AG08395 (cell line): ENCODE measurements at places on chromosomes 5 and 9.

DNA sequence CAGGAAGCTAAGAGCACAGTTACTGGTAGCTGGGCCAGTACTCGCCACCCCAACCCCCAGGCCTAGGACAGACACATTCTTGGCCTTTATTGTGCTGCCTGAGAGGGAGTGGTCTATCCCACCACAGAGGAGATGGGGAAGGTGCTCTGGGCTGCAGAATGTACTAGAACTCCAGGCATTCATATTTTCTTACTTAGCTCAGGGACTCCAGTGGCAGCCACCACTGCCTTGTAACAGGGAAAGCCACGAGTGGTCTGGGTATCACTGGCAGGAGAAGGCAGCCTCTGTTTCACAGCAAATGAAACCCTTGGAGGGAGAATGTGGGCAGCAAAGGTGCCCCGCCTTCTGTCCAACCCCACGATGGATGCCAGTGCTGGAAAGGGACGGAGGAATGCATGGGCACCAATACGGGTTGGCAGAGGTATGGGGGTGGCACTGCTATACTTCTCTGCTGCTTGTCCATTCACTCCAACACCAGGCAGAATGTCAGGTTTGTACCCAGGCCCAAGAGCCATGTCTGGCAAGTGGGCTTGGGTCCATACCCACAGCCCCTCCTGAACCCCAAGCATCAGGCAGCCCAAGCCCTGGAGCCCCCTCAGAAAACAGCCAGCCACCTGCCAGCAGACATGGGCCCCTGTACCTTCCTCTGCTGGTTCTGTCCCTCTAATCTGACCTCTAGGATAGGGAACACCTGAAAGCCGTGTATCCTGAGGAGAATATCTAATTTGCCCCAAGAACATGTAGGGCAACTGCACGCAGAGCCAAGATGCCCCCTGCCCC, 4.6 kb downstream of the SEPTIN8 start:
- no peak for DNase-seq

DNA sequence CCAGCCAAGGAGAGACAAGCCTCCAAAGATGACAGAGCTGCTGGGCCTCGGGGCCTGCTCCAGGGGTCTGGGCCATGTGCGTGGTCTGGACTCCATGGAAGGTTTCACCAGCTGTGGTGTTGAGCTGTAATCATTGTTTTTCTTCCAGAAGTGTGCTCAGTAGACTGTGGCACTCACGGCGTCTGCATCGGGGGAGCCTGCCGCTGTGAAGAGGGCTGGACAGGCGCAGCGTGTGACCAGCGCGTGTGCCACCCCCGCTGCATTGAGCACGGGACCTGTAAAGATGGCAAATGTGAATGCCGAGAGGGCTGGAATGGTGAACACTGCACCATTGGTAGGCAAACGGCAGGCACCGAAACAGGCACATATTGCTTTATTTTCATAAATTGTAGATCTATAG, 164.8 kb upstream of the WWC1 start:
- no peak for DNase-seq

- DNase-seq, result no peak
Measured at GRCh38 chr9:34372467-34373011, 4.2 kb downstream of the MYORG start.

DNA sequence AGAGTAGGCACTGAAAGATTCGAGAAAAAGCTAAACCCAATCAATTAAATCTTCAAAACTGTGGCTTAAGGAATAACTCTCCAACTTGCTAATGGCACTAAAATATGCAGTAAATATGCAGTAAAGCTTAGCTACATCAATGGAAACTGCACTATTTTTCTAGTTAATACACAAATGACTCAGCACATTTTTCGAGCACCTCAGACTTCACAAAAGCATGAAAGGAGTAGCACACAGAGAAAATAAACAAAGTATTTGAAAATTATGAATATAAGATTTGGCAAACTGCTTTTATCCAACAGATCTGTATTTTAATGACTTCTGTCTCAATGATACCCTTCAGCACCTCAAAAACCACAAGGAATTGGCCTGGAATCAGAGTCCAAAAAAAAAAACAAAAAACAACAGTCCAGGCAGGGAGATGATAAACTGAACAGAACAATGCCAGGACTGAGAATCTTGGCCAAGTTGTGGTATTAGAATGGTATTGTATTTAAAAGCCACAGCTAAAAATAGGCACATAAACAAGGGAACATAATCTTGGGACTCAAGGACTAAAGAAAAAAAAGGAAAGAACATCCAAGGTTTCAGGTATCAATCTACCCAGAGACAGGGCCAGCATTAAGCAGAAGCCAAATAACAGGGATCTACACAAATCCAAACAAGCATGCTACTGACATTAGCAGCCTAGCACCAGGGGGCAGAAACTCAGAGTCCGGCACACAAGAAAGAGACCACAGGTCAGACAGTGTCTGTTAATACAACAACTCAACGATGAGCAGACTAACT, 21.4 kb downstream of the TMEM245 start:
- DNase-seq, result peak; percentile 68

GRCh38 chr9:136526625-136527066, 19.2 kb downstream of the NOTCH1 start:
- no peak for DNase-seq

DNA sequence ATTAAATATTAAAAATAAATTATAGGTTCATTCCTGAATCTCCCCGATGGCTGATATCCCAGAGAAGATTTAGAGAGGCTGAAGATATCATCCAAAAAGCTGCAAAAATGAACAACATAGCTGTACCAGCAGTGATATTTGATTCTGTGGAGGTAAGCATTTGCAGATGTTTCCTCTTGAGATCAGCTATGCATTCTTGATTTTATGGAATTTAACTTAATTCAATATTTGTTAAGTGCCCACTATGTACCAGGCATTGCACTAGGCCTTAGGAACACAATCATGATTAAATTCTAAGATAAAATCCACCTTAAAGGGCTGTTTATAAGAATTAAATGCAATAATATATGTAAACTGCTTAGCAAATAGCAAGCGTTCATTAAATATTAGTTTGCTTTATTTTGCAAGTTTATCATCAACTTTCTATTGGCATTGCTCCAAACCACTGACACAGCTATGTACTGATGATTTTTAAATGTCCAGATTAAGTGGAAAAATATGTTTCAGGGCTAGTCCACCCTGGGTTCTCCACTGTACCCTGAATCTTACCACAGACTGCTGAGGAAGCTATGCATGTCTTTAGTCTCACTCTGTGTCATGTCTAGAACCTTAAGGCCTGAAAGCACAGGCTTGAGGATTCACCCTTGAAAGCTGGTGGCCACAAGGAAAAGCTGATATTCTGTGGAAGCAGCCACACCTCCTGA, 33.2 kb downstream of the SLC22A4 start:
- peak; percentile 50 for DNase-seq

DNA sequence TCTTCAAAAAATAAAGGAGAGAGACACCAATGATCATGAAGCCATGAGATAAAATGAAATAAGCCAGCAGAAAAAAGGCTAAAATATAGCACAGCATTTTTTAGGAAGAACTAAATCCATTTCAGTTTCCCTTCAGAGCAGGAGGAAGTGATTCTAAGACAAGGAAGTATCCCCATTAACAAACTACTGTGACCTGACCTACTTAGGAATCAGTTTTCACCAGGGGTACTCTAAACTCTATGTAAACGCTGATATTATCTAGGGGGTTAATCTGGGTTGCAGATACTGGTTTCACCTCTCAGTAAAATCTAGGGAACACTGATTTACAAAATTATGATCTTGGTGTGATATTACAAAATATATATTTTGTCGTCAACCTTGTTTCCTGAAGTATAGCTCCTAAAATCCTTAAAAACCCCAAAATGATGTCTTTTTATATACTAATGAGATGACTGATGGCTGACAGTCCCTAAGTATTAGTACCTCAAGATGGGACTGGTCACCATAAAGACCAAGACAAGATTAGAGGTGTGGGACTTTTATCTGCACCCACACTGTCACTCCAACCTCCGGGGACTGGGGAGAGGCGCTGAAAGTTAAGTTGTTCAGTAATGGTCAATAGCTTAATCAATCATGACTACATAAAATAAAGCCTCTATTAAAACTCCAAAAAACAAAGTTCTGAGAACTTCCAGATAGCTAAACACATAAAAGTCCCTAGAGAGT, 2.9 kb upstream of the FNBP1 start:
- no peak for DNase-seq

DNA sequence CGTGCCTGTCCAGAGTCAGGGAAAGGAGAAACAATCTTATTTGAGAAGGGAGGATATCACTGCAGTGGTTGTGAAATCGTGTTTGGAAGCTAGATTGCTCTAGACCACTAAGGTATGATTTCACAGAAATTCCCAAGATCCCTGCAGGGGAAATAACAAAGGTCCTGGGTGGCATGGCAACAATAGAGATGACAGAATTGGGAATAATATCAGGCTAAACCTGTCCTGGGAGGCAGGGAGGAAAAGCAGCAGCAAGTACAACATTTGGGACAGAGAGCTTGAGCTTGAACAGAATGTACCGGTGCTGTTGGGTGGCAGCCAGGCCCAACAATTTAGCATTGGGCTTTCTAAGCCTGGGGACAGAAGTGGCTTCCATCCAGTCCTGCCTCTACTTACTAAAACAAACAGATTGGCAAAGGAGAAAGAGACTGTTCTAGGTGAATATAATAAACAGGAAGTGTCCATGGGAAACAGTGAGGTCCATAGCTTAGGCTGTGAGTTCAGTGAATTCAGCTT, 17.0 kb upstream of the ARHGAP26 start:
- DNase-seq, result no peak

DNA sequence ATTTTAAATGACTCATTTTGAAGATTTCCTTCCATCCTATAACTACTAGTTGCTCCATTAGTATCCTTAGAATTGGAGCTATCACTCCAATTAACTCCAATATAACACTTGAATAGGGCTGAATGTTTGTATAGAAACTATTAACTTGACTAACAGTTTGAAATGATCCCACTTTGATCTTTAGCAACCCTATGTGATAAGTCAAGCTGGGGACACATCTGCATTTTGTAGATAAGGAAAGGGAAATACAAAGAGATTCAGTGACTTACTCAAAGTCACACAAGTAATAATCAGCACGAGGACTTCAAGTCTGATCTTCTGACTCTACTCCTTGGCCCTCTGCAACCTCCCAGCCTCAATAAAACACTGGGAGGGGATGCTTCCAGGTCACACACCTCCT, 101.1 kb downstream of the TMEM215 start:
- no peak for DNase-seq

- DNase-seq, result peak; percentile 41
Measured at GRCh38 chr9:110427497-110428104, 89.9 kb upstream of the TXNDC8 start.

DNA sequence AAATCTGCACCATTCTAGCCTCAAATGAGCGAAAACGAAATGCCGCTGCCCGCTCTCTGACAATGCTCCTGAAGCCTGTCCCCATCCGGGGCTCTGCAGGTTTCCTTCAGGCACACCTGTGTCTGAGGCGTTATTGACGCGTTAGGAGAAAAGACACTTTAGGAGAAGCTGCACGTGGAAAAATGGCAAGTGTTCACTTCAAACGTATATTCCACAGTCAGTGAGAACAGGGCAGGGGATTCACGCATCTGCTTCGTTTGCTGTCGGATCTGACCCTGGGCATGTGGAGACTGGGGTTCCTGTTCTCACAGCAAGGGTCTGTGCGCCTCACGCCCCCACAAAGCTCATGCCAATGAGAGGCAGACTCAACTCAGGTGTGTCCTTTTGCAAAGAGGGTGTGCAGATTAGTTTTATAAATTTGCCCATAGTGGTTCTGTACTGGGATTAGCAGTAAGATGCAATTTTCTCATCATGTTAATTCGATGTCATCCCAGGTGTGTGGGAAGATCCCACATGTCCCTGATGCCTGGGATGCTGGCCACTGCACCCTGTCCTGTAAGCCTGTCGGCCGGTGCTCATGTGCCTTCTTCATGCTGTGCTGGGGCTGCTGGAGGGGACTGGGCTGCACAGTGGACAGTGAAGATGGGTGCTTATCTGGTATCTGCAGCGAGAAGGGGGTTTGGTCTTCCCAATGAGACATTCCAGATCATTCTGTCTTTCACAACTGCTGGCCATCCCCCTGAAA, 11.2 kb upstream of the TBC1D9B start:
- DNase-seq, result no peak

DNA sequence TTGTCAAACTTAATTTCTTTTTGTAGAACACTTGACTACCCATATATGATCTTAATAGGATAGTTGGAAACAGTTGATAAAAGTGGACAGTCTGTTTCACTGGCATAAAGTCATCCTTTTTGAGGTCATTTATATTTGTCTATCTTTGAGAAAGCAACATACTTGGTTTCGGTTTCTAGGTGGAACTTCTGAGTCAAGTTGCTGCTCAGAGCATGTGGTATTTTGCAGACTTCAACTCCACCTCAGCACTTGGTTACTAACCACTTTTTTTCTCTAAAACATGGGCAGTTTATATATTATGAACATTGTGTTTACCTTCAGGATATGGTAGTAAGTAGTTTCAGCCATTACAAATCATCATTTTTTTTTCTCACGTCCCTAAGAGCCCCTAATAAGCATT, 1749.0 kb upstream of the C9orf72 start:
- DNase-seq, result no peak

DNA sequence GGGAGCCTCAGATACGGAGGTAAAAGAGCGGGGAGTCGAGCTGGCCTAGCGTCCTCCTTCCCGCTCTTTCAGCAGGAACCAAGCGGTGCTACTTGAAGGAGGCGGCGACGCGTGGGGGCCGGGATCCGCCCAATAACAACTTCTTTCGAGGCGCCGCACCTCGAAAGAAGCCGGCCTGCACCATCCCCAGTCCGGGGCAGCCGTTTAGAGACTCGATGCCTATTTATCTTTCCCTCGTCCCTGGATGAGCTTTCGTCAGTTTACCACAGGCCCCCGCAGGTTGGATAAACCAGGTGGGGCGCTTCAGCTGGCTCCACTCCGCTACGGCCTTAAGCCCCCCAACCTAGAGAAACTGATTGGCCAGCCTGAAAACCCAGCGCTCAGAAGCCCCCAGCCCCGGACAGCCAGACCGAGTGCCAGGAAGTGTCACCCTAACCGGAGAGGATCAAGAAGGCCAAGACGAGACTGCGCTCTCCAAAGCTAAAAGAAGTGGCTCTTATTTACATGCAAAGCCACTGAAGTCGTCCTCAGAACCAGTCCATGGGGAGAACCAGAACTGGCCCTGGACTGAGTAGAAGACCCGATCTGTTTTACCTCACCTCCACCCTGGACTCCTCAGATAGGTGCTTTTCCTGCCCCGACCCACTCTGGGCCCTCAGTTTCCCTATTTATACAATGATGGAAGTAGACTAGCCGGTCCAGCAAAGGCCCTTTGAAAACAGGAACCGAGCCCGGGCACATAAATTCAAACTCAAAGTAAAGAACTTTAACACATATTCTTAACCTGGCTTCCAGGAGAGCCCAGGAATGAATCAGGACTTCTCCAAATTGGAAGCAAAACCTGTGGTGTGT, 1.4 kb downstream of the HAND1 start:
- no peak for DNase-seq

- DNase-seq, result no peak
Measured at GRCh38 chr5:34521628-34522290, 134.4 kb upstream of the RAI14 start.
